ENCODE measurements at places on chromosomes 2 and 18.

DNA sequence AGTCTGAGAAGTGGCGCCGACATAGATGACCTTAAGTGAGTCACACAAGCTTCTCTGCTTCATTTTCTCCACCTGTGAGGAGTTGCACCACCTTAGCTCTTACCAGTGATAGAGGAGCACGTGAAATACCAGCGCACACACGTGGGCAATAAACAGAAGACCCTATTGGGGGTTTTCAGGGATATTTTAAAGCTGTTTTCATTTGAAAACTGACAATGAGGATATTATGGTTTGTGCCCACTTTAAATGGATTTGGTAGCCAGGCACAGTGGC is 47.3 kb upstream of the FZD7 start:
- DNase-seq: no peak

DNA sequence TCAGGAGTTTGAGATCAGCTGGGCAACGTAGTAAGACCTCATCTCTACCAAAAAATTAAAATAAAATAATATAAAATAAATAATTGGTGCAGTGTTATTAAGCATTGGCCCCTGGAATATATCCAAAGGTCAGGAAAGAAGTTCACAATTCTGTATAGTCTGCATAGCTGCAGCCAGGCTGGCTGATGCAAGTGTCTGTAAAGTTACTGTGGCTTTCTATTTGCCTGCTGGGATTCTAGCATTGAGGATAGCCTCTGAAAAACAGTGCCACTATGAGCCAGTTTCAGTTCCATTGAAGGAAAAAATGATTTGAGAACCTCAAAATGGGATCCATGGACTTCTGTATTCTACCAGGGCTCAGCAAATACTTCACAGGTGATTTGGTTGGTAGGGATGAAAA is 208.6 kb downstream of the PARD3B start:
- no peak for DNase-seq

DNA sequence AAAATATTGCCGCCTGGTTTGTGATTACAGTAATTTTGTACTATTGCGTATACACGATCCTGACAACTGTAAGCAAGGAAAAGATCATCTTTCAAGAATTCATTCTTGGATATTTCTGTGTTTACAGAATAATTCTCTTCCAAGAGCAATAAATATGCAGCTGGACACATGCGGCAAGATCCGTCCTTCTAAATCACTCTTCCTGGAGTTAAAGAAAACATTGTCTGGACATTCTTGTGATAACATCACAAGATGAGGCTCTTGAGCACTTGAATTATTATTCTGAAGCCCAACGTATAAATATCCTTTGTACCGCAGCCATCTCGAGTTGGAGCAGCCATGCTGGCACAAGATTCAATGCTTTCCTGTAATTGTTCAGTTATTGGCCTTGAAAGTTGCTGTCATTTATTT is 9.9 kb downstream of the FHL2 start:
- DNase-seq: no peak

GRCh38 chr18:24923138-24923537 is 428.8 kb downstream of the ZNF521 start:
- DNase-seq: no peak

GRCh38 chr18:1488957-1489356 is 584.3 kb downstream of the ADCYAP1 start:
- DNase-seq: peak; percentile 32

DNA sequence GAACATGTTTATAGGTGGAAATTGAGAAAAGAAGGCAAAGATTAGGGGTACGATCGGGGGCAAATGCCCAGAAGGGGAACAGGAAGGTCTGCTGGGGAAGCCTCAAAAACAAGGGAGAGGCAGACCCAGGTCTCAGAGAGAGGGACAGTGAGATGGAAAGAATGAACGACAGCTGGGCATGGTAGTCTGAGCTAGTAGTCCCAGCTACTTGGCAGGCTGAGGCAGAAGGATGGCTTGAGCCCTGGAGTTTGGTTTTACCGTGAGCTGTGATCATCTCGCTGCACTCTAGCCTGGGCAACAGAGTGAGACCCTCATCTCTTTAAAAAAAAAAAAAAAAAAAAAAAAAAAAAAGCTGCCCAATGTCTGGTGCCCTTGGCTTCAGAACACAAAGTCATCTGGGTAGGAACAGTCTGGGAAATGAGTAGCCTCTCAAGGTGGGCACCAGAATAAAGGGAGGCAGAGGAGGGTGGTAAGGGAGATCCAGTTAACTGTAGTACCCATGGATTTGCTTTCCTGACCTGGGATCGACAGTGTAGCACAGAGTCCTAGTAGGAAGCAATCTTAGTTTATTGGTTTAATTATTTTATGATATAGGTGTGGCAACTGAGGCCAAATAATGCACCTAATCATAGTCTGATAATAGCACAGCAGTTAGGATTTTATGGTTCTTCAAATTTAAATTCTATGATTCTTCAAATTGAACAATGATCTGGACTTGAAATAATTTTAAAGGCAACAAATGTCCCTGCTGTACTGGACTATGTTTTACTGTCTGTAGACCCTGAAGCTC is 3.5 kb downstream of the RRM2 start:
- no peak for DNase-seq

DNA sequence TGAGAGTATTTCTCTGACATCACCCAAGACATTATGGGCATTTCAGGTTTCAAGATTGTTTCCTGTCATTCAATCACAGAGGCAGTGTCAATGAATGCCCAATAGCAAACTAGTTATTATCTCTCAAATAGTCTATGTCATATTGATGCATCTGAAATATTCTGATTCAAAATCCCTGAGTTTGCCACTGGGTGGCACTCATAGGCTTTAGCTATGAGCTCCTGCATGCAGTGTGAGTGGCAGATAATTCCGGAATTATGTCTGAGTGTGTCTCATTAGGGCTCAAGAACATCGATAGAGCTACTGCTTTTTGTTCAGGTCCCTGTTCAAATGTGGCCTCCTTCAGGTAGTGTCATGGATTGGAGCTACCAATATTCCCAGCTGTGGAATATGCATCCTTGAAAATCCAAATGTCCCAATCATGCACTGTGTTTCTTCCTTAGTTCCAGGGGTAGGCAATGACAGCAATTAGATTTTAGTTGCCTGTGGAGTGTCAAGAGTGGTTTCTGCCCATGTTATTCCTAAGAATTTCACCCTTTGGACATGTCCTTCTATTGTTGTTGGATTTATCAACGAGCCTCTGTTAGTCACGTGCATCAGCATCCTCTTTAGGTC is 7.8 kb upstream of the OR6B3 start:
- DNase-seq: peak; percentile 34

GRCh38 chr2:109154226-109154625 is 25.2 kb downstream of the SH3RF3 start:
- DNase-seq: no peak

DNA sequence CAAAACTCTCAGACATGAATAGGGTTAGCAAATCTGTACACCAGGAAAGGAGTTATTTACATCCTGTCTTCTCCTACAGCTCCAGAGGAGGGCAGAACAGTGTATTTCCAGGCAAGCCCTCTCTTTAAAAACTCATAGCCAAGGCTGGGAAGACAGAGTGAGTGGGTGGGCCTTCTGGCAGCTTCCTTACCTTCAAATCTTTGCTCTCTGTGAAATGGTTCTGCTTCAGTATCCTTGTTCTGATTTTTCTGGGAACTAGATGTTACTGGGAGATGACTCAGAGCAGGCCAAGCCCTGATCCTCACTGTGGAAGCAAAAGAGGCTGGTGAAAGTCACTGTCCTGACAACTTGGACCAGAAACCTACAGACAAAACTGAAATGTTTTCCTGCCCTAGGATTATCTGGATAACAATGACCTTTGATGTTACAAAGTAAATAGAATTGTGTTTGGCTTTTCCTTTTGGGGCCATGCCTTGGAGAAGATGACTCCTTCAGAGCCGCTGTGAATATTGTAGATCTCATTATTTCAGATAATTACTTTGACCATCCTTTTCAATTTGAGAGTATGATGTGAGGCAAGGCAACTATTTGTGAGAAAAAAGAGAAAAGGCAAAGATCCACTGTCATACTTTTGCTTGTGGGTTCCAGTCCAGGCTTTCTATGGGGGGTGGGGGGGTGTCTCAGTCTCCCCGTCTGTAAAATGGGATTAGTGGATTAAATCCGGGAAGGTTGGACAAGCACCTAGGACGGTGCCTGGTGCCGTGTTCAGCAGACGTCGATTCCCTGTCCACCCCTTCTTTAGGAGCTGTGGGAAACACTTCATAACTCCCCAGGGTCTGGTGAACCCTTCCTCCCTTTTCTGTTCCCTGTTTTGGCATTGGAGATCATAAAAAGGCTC is 644 bp upstream of the QPCT start:
- no peak for DNase-seq

GRCh38 chr2:226983895-226984749 is 148.3 kb downstream of the RHBDD1 start:
- no peak for DNase-seq

- no peak for DNase-seq
Observed at GRCh38 chr18:63562284-63562683, 20.1 kb downstream of the SERPINB12 start.

DNA sequence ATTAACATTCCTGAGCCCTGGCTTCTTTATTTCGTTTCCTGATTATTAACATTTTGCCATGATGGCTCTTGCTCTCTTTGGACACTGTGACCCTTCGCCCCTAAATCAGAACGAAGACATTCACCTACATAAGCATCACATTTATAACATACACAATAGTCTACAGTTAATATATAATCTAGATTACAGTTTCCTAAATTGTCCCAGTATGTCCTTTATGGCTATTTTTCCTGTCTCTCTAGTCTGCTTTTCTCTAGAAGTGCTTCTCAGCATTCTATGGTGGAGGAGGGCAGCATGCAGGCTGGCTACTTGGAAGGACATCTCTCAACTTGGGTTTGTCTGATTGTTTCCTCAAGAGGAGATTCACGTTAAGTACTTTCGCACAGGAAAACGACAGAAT is 49.9 kb downstream of the FAM210A start:
- no peak for DNase-seq
